ENCODE measurements at places on chromosomes 1 and 21.

DNA sequence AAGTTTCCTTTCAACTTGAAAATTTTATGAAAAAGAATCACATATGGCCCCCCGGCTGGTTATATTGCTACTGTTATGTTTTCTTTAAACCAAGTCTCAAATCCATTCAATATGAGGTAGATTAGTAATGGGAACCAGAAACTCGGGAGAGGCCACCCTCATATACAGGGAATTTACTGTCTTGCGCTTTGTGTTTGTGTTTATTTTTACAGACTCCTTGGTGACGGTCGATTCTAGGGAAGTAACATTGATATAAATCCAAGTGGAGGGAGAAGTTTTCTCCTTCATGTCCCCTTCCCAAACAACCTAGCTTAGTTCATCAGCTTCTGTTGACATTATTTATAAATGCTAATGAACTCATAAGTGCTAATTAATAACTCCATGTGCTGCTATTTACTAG, 163.5 kb upstream of the LMO4 start:
- no peak for DNase-seq

DNA sequence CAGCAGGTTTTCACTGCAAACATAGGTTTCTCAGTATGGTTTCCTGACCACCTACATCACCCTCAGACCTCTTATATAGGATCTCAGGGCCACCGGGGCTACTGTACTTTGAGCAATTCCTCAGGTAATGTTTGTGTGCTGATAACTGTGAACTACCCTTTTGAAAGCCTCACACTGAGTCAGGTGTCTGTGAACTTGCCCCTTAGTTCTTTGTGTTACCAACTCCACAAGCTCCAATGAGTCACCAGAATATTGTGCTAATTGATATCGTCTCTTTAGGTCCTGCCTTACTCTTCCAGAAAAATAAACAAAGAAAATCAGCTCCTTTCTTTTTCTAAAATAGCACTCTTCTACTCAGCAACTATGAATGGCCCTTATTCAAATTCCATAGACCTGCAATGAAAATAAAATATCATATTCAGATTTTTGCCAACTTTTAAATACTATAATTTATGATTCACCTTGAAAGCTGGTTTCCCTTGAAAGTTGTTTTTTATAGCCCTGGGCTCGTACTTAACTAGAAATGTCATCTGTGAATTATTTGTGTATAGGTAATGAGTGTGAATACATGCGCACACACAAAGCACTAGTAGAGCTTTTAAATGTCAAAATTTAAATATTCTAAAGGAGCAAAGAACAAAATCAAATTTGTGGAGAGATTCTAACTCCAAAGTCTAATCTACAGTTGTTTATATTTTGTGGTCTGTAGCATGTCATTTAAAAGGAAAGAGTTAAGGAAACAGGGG, 88.1 kb upstream of the WARS2 start:
- peak; percentile 11 for DNase-seq

DNA sequence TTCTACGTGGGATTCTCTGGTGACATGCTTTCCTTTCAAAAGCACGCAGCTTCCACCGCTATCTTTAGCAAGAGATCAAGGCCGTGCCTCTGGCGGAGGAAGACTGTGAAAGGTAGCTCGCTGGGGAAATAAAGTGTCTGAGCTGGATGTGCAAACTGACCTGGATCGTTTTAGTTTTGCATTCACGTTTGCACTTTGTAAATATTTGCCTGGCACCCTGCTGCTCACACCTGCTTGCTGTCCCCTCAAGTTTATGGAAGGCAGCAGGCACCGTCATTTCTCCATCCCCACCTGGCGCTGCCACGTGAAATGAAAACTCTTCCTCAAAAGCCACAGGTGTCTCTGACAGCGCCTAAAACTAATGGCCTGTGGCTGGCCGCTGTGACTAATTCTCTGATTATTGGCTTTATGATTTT, 44.0 kb upstream of the TARDBP start:
- DNase-seq = peak; percentile 78

DNA sequence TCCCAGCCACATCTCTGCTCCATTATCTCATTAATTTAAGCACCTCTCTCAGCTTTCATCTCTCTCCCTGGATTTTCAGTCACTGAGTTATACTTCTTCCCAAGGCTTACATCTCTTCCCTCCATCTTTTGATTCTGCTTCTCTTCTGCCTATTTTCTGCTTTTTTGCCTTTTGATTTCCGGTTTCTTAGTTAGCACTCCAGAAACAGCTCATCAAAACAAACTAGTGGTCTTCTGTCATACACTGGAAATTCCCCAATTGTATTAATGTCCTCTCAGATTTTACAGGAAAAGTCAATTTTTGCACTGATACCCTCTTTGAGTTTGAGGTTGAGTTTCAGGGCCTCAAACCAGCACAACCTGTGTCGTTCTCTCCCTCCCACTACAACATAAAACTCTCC, 1.5 kb downstream of the LCE3E start:
- no peak for DNase-seq

DNA sequence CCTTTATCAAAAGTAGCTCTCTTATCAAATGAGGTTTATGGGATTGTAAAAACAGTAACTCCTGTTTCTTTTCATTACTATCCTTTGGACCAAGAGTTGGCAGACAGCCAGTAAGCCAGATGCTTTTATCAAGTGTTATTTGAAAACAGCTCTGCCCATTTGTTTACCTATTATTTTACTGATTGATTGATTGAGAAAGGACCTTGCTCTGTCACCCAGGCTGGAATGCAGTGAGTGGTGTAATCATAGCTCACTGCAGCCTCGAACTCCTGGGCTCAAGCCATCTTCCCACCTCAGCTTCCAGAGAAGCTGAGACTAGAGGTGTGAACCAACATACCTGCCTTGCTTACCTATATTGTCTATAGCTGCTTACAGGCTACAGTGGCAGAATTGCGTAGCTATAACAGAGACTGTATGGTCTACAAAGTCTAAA, 3.6 kb downstream of the PRKAB2 start:
- DNase-seq = peak; percentile 41

- DNase-seq = peak; percentile 35
Observed at GRCh38 chr1:234726359-234726943, 116.5 kb upstream of the IRF2BP2 start.

DNA sequence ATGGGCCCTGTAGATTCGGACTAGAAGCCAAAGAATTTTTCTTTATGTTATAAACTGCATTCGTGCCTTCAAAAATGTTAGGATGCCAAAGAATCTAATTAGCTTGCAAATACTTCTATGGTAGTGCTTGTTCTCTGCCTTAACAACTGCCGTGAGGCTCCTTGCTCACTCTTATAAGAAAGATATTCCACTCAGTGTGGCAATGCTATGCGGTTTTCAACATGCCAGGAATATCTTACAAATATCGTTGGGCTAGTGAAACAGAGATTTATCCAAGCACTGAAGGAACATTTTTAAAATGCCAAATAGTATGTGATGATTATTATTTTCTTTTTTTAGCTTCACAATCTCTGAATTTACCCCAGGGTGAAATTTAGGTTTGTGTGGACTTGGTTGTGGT, 198.2 kb downstream of the GREM2 start:
- no peak for DNase-seq

- no peak for DNase-seq
Observed at GRCh38 chr1:25866288-25866687, 7.0 kb upstream of the AUNIP start.

DNA sequence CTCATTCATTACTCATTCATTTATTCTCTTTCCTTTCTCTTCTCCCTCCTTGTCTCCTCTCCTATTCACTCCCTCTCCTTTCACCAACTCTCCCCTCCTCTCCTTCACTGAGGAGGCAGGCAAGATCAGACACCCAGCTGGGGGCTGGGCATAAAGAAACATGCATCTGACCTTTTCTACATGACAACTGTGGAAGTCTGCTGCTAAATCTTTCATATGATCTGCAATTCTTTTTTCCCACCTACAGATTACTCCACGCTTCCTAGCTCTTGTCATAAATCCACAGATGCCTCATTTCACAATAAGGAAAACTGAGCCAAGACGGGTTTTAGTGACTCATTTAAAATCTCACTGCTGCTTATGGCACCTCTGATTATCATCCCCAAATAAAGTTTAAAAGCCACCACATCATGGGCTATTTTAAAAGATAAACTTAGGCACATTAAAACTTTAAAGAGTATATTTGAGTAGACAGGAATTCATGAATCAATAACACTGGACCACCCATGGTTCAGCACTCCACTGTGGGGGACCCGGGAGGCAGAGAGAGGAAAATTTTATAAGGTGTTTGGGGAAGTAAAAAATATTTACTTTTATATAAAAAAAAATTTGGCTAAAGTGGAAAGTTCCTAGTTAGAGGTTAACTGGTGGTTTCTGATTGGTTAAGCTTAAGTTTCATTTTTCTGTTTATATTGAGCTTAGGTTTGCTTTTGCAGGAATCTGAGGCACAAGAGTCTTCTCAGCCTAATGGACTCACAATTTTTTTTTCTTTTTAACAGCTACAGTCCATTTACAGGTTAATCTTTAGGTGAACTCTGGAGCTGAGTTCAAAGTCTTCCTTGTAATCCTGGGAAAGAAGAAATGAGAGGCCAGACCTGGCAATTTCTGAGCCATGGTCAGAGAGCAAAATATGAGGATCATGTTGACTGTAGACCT, 55.8 kb upstream of the DNAH14 start:
- DNase-seq = no peak

DNA sequence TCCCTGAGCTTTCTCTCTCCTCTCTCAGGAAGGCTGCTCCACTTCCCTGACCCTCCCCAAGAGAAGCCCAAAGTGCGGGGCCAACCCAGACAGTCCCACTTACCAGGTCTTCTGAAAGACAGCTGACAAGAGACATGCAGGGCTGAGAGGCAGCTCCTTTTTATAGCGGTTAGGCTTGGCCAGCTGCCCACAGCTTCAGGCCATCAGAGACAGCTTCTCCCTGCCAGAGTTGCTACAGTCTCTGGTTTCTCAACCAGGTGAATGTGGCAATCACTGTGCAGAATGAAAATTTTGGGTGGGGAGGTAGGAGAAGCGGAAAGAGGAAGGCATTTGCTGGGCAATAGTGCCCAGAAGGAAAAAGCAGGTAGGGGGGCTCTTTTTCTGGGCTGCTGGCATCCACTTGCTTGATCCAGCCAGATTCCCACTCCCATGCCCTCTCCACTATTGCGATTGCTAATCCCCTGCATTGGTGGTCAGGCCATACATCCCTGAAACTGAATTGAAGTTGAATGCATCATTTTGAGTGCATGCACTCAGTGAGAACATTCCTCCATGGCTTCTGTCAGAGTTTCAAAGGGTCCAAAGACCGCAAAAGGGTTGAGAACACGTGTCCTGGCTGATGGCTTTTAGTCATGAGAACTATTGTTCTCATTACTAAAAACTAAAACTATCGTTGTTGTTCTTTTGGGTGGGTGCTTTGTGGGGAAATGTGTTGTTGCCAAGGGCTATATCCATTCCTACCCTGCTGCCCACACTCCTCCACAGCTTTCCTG, at the start of gene S100A8:
S100A8 (minus strand) TSS at position 136 of the 773 bp plus-strand sequence. CDS start 538 bp downstream, outside the sequence.
- DNase-seq = no peak

GRCh38 chr1:181504399-181504842, 21.1 kb downstream of the CACNA1E start:
- peak; percentile 47 for DNase-seq

DNA sequence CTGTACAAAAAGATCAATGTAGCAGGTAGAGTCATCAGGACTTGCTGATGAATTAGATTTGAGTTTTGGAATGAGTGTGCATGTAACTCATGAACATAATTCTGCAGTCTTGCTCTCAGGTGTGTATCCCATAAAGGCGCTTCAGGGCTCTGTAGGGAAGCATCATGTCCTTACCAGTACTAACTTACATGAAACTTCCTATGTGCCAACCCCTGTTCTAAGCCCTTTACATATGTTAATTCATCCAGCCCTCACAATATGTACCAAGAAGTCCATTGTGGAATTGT, 2.1 kb upstream of the FCRLB start:
- no peak for DNase-seq

DNA sequence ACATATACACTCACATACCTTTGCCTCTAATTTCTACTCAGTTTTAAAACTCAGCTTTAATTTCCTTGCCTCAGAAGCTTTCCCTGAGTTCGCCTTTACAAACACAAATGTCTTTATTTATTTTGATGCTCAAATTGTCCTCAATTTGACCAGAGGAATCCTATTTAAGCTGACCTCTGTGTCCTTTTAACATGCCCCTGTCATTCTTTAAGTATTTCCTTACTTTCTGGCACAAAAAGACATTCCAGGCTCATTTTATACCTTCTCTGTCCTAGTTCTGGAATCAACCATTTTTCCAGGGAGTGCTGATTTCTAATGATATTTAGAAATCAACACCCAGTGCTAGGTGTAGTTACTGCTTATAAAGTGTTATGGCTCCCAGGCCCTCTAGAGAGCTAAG, 82.5 kb downstream of the OSBPL9 start:
- no peak for DNase-seq

All from NCI-H526 treated with DMSO at 0.1 percent for 48 hours (cell line).